SK-N-SH (cell line): ENCODE measurements at places on chromosomes 5 and 9.
A peak's percentile ranks its signal among the peaks of the same experiment; 100 is the strongest.

DNA sequence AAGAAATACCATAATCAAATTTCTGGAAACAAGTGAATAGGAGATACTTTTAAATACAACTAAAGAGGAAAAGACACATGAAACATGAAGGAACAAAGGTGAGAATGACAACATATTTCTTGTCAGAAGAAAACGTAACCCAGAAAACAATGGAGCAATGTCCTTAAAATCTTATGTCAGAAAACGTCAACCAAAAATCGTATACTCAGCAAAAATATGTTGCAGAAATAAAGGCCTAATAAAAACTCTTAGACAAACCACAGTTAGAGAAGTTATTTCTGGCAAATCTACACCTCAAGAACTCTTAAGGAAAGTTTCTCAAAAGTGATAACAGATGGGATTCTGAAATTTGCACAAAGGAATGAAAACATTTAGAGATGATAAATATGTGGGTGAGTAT is 66.3 kb upstream of the FBXL7 start:
- H3K4me3 ChIP-seq: no peak overlapping the region
- H3K27ac ChIP-seq: no peak overlapping the region
- H3K36me3 ChIP-seq: no peaks in the 10 kb centered on the region
- no peaks in the 10 kb centered on the region for H3K4me1 ChIP-seq

GRCh38 chr5:164597293-164597900 is 1092.0 kb downstream of the MAT2B start:
- no peaks in the 10 kb centered on the region for H3K27me3 ChIP-seq
- no peak overlapping the region for H3K4me3 ChIP-seq
- no peaks in the 10 kb centered on the region for H3K36me3 ChIP-seq

DNA sequence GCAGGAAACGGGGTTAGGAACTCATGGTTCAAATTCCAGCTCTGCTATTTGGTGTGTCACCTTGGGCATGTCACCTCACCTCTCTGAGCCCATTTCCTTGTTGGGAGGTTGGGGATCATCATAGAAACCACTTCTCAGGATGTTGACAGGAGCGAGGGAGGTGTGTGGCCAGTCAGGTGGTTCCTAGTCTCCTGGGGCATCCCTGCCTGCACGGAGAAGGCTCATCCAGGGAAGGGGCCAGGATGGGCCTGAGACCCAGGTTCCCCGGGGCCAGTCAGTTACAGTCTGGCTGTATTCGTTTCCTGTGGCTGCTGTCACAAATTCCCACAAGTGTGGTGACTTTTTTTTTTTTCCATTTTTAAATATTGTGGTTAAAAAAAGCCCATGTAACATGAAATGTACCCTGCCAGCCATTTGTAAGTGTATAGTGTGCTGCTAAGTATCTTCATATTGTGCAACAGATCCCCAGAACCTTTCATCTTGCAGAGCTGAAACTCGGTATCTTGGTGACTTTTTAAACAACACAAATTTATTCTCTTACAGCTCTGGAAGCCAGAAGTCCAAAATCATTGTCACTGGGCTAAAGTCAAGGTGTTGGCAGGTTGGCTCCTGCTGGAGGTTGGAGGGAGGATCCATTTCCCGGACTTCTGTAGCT is 78.7 kb upstream of the UNC5A start:
- DNase-seq: no peak
- H3K27me3 ChIP-seq: peaks cover 7% of the 10 kb centered on the region; the same call in 1 of the 2 replicates
- no peaks in the 10 kb centered on the region for H3K36me3 ChIP-seq
- no peak overlapping the region for H3K4me3 ChIP-seq
- no peak overlapping the region for H3K27ac ChIP-seq

- H3K4me3 ChIP-seq: no peak overlapping the region
- DNase-seq: no peak
- no peaks in the 10 kb centered on the region for H3K27me3 ChIP-seq
These were observed 17.0 kb upstream of the ARHGAP26 start for GRCh38 chr5:142753116-142753631.

DNA sequence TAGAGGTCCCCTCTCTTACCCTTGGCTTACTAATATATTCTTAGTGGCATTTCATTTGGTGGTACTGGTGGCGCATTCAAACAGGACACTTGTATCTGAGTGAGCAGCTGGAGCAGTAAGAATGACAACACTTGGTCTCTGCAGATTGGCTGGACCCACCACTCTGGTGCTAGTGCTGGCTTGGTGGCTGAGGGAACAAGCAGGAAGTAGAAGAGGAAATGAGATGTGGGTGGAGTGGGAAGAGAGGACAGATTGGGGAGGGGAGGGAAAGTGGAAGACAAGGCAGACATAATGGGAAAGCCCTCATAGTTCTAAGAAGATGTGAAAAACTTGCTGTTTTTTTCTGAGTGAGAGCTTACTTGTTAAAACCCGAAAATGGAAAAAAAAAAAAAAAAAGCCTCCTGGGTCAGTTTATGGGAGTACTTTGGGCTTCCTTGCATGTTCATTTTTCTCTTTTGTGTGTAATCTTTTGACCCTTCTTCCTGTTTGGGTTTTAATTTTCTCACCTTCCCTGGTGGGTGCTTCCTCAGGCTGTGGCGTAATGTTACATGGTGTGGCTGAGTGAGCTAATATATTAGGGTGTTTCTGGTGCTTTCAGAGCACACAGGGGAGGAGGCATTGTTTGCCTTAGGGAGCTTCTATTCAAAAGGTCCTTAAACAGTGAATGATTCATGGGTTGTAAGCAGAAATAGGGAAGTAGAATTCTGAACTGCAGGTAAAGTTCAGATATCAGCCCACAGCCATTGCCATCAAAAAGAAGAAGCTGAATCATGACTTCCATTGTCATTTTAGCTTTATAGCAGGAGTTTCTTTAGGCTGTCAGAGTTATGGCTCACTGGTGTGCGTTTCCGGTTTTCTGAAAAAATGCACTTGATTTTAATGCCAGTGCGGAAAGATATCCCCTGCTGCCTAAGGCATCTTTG is 52.3 kb downstream of the TLE4 start:
- H3K27me3 ChIP-seq: no peaks in the 10 kb centered on the region
- no peak overlapping the region for H3K27ac ChIP-seq
- peaks cover 7% of the 10 kb centered on the region for H3K4me1 ChIP-seq
- H3K4me3 ChIP-seq: no peak overlapping the region

DNA sequence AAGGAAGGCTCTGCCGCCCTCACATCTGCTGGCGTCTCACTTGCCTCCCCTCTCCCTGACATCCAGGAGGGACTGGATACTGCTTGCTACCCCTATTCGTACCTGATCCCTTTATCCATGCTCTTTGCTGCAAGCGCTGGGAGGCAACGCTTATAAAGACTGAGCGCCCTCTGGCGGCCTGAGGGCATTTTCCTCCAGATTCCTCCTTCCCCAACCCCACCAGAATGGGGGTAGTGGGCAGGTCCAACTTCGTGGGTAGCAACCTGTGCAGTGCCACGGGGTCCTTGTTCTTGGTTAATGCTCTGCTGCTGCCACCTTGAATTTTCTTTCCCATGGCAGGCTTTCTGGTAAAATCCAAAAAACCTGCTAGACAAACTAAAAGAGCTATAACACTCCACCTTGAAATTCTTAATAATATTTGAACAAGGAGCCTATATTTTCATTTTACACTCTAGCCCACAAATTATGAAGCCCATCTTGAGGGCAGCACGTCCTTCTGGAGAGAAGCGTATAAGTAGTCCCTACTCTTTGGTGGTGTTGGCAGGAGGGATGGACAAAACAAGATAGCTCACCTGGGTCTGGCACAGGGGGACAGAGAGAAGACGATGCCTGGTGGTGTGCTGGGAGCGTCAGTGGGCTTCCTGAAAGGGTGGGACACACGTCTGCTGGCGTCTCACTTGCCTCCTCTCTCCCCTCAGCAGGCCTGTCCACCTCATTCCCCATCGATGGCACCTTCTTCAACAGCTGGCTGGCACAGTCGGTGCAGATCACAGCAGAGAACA is 52.5 kb downstream of the JADE2 start:
- H3K4me1 ChIP-seq: peaks cover 20% of the 10 kb centered on the region; the same call in 1 of the 2 replicates
- peaks cover 27% of the 10 kb centered on the region for H3K36me3 ChIP-seq
- peak; percentile 90 for DNase-seq
- no peaks in the 10 kb centered on the region for H3K27me3 ChIP-seq
- H3K27ac ChIP-seq: peak overlapping the region; percentile 51
- H3K4me3 ChIP-seq: no peak overlapping the region

GRCh38 chr5:116559239-116559638 is 15.4 kb downstream of the SEMA6A start:
- no peak overlapping the region for H3K4me3 ChIP-seq
- no peaks in the 10 kb centered on the region for H3K4me1 ChIP-seq

DNA sequence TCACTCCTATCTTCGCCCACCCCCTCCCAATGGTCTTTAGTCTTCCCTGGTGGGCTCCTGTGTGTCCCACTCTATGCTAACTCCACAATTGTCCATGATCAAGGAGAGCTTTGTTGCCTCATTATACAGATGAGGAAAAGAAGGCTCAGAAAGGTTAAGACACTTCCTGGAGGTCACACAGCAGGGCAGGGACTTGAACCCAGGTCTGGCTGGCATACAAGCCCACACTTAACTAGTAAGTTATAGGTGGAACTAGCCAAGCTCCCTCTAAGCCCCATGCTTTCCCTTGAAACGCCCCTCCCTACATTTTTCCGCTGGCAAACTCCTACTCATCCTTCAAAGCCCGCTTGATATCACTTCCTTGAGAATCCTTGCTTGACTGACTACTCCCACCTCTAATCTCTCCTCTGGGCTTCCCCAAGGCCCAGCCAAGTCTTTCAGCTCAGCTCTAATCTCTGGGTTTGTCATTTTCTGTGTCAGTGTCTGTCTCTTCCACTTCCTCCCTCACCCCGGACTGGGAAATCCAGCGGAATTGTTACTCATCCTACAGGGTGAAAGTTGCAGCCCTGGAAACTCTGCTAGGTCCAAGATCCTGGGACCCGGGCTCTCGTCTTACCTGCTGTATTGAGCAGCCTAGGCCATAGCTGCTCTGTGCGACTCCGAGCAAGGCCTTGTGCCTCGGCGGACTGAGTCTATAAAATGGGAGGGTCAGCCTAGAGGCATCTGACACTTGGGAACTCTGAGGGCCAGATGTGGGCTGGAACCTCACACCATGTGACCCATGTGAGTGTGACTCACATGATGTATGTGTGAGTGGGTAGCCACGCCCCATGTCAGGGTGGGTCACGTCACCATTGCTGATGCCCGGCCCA is 144.5 kb downstream of the GAPVD1 start:
- no peaks in the 10 kb centered on the region for H3K27me3 ChIP-seq
- no peaks in the 10 kb centered on the region for H3K36me3 ChIP-seq
- no peak overlapping the region for H3K27ac ChIP-seq
- no peaks in the 10 kb centered on the region for H3K4me1 ChIP-seq
- no peak overlapping the region for H3K4me3 ChIP-seq

DNA sequence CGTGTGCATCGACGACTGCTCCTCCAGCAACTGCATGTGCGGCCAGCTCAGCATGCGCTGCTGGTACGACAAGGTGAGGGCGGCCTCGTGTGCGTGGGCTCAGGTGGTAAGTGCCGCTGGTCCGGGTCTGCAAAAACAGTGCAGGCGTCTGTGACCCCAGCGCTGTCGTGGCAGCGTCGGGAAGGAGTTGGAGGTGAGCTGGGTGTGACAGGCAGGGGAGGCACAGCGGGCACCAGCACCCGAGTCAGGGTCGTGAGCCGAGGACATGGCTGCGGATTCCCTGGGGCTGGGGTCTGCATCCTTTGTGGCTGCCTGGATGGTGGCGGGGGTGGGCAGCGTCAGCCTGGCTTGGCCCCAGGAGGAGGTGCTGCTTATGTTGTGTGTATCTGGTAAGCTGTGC is 63.1 kb upstream of the CACNA1B start:
- H3K4me1 ChIP-seq: no peaks in the 10 kb centered on the region
- H3K27me3 ChIP-seq: no peaks in the 10 kb centered on the region
